ENCODE measurements at places on chromosomes 16 and 17.

- peak; percentile 45 for DNase-seq
Measured at GRCh38 chr16:81513204-81514040, 68.8 kb downstream of the CMIP start.

GRCh38 chr16:71421911-71422310, 19.9 kb downstream of the TLE7 start:
- peak; percentile 55 for DNase-seq

GRCh38 chr17:39173080-39173479, 7.1 kb upstream of the ARL5C start:
- DNase-seq, result no peak

- DNase-seq, result no peak
Measured at GRCh38 chr16:62408760-62409159, 372.5 kb upstream of the CDH8 start.

- no peak for DNase-seq
Measured at GRCh38 chr16:56140645-56141044, 50.6 kb upstream of the GNAO1 start.

DNA sequence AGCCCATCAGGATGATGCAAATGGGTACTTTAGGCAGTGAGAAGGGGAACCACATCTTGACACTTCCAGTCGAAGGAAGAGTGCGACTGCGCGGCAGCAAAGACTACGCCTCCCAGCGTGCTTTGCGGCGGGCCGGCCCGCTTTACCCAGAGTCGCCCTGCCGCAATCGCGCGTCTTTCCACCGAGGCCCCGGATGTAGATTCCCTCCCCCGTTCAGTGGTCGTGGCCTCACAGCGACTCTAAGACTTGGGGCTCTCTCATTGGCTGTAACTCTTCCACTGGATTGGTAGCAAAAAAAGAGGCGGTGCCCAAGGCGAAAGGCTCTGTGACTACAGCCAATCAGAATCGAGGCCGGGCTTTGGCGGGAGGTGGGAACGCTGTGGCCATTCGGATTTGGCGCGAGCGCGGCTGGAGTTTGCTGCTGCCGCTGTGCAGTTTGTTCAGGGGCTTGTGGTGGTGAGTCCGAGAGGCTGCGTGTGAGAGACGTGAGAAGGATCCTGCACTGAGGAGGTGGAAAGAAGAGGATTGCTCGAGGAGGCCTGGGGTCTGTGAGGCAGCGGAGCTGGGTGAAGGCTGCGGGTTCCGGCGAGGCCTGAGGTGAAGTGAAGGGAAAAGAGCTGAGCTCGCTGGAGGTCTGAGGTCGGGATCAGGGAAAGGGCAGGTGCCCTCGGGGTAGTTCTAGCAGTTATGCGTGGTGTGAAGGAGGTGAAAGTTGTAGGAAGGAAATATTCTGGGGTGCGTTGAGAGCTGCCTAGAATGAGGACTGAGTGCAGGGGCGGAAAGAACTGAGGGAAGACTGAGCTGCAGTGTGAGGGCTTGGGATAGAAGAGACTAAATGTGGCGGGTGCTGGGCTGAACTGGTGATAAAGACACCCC, at the start of gene CDC6:
Gene CDC6 (plus strand): TSS at position 386 of the 876 bp plus-strand sequence. CDS start 1,542 bp downstream, outside the sequence.
- DNase-seq, result peak; percentile 98

DNA sequence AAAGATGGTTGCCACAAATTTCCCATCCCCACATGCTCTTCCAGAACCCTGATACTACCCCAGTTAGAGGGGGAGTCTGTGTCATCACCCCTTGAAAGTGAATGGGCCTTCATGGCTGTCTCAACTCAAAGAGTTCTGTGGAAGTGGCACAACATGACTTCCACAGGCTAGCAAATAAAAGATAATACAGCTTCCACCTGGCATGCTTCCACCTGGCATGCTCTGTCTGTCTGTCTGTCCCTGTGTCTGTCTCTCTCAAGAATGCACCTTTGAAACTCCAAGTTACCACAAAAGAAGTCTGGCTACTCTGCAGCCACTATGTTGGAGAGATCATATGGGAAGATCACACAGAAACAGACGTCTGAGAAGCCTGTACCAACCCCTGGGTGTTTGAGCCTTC, 35.0 kb downstream of the CFDP1 start:
- no peak for DNase-seq

GRCh38 chr17:47866941-47867340, 16.0 kb upstream of the SP6 start:
- DNase-seq, result no peak

- DNase-seq, result peak; percentile 17
Measured at GRCh38 chr17:34081269-34081668, 173.8 kb upstream of the CCL2 start.

GRCh38 chr17:81396722-81397313, 1.6 kb downstream of the BAHCC1 start:
- peak; percentile 67 for DNase-seq

GRCh38 chr17:28874750-28875149, 19.9 kb downstream of the ERAL1 start:
- DNase-seq, result no peak

DNA sequence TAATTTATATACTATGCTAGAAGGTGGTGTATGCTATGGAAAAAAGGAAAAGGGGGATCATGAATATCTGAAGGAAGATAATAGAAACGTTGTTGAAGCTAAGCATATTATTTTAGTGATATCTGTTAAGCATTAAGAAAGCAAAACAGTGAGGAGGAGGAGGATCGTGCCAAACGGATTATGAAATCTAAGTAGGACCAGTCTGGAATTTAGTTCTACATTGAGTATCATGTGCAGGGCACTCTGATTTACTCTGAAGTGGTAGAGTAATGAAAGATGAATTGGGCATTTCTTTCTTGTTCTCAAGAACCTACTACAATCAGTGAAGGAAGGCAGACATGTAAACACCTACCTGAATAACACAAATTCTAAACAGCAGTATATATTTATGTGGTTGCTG, 195.3 kb downstream of the CYB561 start:
- no peak for DNase-seq

- no peak for DNase-seq
Measured at GRCh38 chr17:21345236-21345635, 30.9 kb upstream of the KCNJ12 start.

DNA sequence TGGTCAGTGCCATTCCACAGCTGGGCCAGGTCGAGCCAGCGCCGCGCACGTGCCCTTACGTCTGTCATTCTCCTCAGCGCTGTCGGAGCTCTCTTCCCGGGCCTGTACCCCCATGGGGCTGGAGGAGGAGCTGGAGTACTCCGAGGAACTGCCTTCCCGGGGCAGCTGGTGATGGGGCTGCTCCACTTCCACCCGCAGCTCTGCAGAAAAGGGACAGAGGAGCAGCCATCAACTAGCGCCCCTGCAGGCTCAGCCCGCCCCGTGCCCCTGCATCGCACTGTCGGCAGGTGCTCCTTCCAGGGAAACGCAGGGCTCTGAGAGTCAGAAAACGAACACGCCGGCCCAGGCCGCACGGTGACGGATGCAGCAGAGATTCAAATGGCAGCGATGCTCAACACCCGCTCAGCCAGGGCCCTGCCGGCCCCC, 20.9 kb downstream of the MAP1LC3B start:
- DNase-seq, result no peak

DNA sequence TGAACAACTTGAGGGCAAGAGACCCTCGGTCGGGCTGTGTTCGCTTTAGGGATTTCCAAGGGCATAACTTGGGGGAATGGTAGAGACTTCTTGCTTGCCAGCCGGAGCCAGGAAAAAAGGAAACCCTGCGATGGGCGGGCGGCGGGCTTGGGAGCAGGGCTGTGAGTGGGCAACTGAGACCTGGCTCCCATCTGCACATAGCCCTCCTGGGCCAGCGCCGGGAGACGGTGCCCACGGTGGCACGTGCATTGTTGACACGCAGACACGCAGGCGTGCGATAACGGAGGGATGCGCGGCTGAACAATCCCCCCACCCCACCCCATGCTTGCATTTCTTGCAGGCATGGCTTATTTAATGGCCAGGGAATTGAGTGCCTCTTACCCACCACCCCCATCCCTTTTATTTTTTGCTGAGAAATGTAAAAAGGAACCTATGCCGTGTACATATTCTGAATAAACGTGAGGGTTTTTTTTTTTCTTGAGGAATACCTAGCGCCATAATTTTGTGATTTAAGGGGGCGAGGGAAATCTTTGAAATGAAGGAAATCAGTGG, 17.1 kb upstream of the ZFHX3 start:
- no peak for DNase-seq

DNA sequence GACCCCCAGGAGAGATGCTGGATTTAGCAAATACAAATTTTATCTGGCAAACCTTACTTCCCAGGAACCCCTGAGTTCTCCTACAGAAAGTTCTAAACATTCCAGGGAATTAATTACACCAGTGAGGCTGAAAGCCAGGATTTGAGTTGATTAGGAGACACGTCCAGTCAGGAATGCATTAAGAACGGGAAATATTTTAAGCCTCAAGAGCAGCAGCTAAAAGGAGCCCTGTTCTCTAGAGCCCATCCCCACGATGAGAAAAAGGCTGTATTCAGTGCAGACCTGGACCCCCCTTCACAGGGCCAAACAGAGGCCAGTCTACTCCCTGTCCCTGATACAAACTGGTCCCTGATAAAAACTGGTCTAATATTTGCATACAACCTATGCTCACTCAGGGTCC, 55.0 kb downstream of the VAT1L start:
- DNase-seq, result no peak

DNA sequence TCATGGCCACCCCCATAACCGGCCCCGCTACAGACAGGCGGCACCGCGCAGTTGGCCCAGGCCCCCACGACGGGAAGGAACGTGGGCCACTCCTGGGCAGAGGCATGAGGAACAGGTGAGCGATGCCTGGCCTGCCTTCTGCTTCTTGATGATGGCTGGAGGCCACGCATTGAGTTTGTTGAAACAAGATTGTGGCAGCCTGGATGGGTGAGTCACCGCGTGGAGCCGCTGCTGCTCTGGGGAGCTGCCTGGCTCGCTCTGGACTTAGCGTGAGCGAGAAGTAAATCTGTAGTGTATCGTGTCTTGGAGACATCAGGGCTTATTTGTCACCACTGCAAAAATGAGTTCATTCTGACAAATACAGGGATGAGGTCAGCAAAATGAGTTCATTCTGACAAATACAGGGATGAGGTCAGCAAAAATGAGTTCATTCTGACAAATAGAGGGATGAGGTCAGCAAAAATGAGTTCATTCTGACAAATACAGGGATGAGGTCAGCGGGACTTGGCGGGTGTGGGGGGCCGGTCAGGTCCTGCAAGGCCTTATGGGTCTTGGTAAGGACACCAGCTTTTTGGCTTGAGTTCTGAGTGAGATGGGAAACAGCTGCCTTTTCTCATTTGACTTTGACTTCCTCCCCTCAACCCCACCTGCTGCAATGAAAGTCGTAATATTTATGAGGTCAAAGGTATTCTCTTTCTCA, 93.0 kb downstream of the SEC14L1 start:
- peak; percentile 92 for DNase-seq

- peak; percentile 16 for DNase-seq
Measured at GRCh38 chr17:7673239-7673638, 14.1 kb downstream of the TP53 start.

DNA sequence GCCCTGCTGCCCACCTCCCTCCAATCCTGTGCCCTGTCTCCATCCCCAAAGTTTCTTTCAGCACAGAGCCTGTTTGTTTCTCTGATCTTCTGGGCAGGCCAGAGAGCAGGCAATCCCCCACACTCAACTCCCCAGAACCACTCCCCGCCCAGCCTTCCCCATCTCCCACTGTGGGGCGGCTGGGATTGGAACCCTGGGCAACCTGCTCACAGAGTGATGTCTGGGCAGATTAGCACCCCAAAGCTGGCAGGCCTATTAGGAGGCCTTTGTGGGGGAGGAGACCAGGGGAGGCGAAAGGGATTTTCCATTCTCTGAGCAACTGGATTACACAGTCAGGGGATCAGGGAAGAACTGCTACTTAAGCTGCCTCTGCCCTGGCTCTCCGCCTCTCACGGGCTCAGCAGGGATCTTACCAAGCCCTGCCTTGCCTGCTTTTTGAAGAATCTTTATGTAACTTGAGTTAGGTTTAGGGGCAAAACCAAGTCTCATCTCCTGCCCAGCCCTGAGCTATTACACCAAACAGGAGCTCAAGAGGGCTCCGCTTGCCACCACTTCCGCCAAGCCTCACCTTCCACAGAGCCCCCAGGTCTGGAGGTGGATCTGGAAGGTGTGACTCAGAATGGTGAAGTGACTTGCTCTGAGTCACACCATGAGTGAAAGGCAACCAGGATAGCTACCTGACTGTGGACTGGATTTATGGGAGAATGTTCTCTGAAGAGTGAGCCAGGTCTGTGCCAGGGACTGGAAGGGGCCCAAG, 16.0 kb upstream of the LHX1 start:
- no peak for DNase-seq

DNA sequence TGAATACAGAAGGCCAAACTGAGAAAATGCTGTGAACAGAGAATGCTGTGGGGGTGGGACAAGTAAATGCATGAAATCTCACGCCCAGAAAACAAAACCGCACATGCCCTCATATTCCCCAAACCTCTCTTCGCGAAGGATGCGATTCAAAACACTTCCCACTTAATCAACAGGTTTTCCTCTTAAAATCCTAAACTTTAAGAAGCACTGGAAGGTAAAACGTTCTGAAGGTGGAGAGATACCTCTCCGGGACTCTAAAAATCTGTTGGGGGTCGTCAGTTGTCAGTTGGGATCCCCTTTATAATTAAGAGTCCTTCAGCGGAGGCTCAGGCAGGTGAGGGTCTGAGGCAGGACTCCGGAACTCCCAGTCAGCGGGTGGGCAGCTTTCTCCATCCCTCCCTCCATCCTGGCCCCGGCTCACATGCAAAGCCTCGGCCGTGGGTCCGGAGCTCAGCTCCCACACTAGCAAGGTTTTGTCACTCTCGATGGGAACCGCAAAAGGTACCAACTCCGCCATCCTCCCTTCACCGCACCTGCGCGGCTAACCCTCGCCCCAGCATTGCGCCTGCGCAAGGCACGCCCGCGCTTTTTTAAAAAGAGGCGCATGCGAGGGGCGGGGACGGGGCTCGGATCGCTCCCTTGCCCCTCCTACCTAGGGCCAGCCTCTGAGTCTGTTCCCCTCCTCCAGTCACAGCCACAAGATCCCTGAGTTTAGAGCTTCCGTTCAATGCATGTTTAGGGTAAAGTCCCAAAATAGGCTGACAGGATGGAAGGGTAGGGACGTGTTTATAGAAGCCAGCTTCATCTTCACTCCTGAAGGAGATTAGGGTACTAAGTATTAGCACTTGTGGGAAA, at the start of gene RDM1:
Gene RDM1 (minus strand): TSS at position 563 of the 855 bp plus-strand sequence. CDS start 46 bp downstream, at position 517.
- peak; percentile 51 for DNase-seq

- peak; percentile 37 for DNase-seq
Measured at GRCh38 chr17:80773243-80773991, 218.2 kb upstream of the CHMP6 start.
